ENCODE measurements at places on chromosomes 13 and 19.

DNA sequence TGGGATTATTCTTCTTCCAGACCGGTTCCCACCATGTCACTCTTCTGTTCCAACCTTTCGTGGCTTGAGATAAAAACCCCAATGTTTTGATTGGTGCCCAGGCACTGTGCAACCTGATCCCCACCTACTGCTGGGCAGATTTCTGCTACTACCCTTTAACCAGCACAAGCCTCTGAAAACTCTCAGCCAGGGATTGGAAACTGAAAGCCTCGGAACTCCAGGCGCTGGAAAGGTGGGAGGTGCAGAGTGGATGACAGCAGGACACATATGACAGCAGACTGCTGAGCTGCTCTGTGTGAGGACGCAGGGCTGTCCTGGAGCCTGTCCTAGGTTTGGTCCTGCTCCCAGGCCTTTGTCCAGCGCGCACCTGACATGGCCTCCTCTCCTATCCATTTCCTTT is 68.5 kb upstream of the GTF3A start:
- DNase-seq = no peak

GRCh38 chr19:52778811-52779210 is 7.8 kb downstream of the ZNF600 start:
- peak; percentile 8 for DNase-seq

DNA sequence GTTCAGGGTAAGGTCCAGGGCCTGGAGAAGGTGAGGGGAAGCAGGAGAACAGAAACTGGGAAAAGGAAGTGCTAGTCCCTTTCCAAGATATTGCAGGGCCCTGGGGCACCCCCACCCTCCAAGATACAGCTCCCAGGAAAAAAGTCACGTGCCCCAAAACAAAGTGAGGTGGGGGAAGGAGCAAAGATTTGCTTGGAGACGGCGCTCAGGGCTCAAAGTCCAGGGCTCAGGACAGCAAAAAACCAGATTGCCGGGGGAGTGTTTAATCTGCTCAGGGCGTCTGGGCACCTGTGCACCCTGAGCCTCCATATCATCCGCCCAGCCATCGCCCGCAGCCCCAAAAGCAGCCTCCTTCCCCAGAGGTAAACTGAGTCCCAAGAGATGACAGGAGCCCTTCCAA is 6.3 kb downstream of the SMIM24 start:
- DNase-seq = no peak

GRCh38 chr19:11624069-11624463 is 26.8 kb downstream of the ZNF627 start:
- peak; percentile 79 for DNase-seq

- DNase-seq = no peak
Measured at GRCh38 chr19:4503132-4503824, 15.0 kb downstream of the PLIN4 start.
